Stimulated activated CD8-positive, alpha-beta memory T cell treated with anti-CD3 and anti-CD28 coated beads, Interleukin-15, amount 100 ng/mL, for 24 hours (primary cell): ENCODE measurements at places on chromosomes 12 and 14.

GRCh38 chr14:20327005-20327869 lies 5.8 kb downstream of the CCNB1IP1 start:
- no peak for DNase-seq

- DNase-seq: no peak
These were observed 139.8 kb downstream of the DACT1 start for GRCh38 chr14:58777541-58777979.

DNA sequence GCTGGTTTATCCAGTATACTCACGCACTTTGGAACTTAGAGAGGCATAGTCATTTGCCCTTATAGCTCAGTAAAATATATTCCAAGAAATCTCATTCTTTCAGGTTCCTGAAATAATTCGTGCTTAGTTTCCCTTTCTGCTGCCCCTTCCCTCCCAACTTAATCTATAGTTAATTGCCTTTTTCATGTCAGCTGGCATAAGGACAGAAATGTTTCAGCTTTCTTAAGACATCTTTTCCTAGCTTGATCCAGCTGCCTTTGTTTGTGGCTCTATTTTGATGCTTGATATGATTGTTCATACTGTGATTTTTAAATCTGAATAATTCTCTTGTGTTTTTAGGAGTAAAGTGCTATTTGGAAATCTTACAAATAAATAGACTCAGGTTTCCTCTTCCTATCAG lies 120.0 kb upstream of the SEL1L start:
- DNase-seq: no peak

GRCh38 chr14:37474191-37474590 lies 120.9 kb downstream of the FOXA1 start:
- DNase-seq: no peak

- no peak for DNase-seq
These were observed 376.0 kb downstream of the C12orf75 start for GRCh38 chr12:105706321-105706972.

- DNase-seq: no peak
These were observed 297.6 kb downstream of the EGLN3 start for GRCh38 chr14:33653308-33653695.

GRCh38 chr14:39739796-39740195 lies 307.6 kb upstream of the FBXO33 start:
- DNase-seq: no peak

DNA sequence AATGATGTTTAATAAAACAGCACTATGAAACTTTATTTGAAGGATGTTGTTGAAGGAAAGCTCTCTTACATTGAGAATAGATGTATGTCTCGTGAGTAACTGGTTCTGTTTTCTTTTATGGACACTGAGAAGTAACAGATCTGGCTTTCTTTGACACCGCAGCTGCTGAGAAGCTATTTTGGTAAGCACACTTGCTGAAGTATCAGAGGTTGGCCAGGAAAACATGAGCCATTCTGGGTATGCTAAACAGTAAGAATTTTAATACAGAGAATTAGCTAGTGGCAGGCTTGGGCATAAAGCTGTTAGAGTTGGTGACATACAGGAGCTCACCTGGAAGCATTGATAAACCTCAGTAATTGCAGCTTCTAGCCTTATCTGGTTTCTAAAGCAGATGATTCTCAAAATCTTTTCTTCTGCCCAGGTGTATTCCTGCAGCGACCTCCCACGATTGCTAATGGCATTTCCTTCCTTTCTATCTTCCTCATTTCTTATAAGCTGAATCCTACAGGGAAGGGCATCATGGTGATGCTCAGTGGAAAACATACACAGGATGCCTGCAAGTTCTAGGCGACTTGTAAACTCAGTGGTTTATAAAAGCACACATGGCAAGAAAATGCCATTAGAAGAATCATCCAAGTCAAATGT lies 291.6 kb upstream of the SLC16A7 start:
- no peak for DNase-seq

DNA sequence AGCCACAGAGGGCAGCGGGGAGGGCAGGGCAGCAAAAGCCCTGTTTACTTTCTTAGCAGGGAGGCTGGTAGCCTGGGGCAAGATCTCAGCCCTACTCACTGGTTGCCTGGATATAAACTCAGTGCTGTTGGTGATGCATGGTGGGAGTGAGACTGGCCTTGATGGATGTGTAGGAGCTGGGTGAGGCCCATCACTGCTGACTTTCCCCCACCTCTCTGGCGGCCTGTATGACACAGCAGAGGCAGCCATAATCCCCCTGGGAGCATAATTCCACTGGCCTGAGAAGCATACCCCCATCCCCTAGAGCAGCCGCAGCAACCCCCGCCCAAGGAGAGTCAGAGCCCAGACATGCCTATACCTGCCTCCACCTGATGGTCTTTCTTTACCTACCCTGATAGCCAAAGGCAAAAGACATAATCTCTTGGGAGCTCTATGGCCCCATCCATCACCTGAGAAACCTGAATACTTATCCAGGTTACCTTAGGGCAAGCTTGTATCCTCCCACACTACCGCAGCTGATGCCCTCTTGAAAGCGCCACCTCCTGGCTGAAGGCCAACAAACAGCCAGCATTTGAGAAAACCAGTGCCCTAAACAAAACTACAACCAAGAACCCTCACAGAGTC lies 59.3 kb downstream of the DNAI7 start:
- no peak for DNase-seq
